ENCODE measurements at places on chromosomes 6 and 20.

GRCh38 chr6:109471105-109471810 is 11.8 kb downstream of the ZBTB24 start:
- DNase-seq: no peak

- no peak for DNase-seq
Observed at GRCh38 chr20:35837577-35838195, 65.9 kb downstream of the PHF20 start.

DNA sequence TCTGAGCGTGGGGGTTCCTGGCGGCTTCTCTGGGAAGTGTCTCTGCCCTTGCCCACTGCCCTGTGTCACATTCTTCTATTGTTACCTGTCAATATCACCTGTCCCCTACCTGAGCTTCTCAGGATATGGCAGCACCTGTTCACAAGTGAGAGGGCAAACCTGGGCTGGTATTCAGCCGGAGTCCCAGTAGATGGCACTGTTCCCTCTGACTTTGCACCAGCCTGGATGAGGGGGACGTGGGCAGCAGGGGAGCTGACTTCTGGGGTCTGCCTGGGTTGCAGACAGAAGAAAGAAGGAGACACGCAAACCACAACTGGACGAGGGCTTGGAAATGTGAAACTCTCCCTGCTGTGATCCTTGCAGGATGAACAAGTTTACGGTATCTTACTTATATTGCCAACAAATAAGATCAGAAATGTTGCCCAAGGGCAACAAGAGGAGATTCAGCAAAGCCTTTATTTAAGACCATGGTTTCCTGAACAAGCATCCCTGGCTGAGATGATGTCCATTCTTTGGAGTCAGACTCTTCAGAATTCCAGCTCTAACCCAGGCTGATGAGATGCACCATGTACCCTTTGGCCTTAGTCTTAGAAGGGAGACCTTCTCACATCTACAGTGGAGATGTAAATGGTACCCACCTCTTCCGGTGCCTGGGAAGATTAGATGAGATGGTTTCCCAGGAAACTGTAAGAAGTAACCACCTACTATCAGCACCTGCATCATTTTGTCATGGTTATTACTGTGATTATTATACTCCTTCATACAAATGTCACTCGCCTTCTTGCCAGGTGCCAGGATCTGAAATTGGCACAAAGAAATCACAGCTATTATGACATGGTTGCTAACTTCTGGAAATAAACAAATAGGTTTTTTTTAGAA is 400.0 kb upstream of the CDH4 start:
- DNase-seq: peak; percentile 15

DNA sequence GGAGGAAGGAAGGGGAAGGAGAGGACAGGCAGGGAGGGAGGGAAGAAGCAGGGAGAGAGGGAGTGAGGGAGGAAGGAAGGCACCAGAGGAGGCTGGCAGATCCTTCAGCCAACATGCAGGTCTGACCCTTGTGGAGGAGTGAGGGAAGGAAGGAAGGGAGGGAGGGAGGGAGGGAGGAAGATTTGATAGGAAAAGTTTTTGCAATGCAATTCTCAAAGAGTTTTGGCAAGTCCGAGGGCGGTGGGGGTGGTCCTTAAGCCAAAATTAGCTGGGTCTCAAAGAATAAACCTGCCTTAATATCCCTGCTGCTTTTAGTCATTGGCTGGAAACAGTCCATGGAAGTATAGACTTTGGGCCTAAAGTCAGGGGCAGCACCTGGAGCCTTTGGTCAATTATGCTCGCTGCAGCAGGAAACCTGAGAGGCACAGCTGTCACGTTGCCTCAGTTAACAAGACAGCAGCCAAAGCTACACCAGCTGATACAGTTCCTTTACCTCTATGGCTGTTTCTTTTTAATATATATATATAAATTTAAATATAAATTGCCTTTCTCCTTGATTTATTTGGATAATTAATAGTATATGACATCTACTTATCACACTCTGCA is 115.7 kb upstream of the RALGAPA2 start:
- DNase-seq: no peak

DNA sequence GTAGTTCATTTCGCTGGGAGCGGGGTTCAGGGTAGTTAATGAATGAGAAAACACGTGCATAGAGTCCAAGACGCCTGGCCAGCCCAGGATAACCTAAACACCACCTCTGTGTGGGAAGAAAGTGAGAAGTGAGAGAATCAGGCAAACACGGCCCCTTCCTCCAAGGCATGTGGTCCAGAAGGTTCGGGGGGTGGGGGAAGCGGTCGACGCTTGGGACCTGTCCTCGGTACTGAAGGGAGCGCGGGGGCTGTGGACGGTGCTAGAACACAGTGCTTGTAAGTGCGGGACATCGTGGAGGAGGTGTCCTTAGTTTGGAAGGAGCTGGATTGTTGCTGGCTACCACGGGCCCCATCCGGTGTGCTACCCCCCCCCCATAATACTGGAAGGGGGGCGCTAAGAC is 1.7 kb upstream of the VSTM2L start:
- no peak for DNase-seq

DNA sequence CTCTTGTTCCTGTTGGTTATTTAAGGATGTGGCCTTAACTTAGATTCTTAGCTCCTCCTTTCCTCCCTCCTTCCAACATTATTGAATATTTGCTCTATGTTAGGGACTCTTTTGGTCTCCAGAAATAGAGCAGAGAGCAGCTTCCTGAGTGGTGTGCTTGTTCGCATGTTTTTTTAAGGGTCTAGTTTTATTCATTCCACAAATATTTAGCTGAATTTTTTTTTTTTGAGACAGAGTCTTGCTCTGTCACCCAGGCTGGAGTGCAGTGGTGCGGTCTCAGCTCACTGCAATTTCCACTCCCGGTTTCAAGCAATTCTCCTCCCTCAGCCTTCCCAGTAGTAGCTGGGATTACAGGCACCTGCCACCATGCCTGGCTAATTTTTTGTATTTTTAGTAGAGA is 169.2 kb downstream of the ZFAND3 start:
- no peak for DNase-seq

GRCh38 chr6:86153521-86153920 is 510.8 kb upstream of the SYNCRIP start:
- no peak for DNase-seq

GRCh38 chr20:58001946-58002345 is 226.5 kb downstream of the ANKRD60 start:
- no peak for DNase-seq

- DNase-seq: peak; percentile 80
Observed at GRCh38 chr20:6008254-6008653, 45.6 kb downstream of the LRRN4 start.

DNA sequence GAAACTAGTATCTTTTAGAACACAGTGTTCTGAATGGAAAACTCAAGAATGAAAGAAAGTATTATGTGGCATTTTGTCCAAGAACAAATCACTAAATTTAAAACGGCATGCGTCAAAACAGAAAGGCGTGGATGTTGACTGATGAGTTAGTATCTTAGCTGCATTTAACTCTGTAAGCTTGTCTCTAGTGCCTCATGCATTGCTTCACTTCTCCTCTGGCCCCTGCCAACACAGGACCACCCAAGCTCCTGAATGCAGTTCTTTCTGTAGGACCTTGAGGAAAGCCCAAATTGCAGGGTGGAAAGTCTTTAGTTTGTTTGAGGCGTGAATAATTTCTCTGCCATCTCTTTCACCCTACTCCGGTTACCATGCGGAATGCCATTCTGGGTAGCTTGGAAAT is 632.2 kb downstream of the COL12A1 start:
- no peak for DNase-seq

GRCh38 chr6:131400779-131401496 is 172.1 kb upstream of the ARG1 start:
- no peak for DNase-seq

DNA sequence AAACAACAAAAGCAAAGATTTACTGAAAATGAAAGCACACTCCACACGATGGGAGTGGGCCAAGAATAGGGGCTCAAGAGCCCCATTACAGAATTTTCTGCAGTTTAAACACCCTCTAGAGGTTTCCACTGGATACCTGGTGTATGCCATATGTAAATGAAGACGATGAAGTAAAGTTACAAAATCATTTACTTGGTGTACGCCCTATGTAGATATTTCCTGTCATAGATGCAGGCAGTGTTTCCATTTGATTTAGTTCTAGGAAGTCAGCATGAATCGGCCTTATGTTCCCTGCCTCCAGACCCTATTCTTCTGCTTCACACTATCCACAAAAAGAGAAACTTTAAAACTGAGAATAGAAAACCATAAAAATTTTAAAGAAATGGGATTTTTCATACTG is 404.4 kb upstream of the GJE1 start:
- DNase-seq: no peak

GRCh38 chr6:156205678-156206077 is 571.5 kb upstream of the ARID1B start:
- no peak for DNase-seq

- DNase-seq: no peak
Observed at GRCh38 chr6:23642849-23643248, 483.2 kb upstream of the NRSN1 start.

GRCh38 chr6:142631517-142632385 is 313.2 kb downstream of the HIVEP2 start:
- no peak for DNase-seq

DNA sequence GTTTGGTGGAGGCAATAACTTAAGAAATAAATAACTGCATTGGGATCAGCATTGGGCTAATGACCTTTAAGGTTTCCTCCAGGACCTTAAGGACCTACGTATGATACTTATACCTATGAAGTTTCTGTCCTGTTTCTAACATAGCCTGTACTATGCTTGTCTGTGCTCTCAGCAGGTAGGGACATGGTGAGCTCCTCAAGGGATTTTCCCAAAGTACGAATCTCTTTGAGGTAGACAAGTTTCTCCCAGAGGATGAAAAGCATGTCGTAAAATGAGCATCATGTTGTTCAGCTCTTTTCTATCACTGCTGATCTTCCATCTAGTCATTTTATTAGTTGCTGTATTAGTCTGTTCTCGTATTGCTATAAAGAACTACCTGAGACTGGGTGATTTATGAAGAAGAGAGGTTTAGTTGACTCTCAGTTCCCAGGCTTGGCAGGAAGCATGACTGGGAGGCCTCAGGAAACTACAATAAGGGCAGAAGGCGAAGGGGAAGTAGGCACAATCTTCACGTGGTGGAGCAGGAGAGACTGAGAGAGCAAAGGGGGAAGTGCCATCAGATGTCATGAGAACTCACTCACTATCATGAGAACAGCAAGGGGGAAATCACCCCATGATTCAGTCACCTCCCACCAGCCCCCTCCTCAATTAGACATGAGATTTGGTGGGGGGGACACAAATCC is 77.8 kb upstream of the TGM3 start:
- DNase-seq: no peak

DNA sequence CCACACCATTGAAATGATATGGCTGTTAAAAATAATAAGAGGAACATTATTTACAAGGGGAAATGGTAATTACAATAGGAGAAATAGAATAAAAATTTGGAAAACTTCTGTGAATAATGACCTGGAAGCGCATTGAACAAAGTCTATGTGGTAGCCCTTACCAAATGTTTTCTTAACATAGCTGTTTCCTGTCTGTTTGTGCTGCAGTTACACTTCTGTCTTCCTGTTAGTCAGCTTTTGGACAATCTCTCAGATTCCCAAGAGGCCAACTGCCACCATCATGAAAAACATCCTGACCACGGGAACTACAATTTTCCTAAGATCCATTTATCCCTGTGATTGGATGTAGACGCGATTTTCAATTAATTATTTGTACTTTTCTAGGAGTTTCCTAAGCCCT is 754.4 kb upstream of the MARCKS start:
- peak; percentile 38 for DNase-seq

DNA sequence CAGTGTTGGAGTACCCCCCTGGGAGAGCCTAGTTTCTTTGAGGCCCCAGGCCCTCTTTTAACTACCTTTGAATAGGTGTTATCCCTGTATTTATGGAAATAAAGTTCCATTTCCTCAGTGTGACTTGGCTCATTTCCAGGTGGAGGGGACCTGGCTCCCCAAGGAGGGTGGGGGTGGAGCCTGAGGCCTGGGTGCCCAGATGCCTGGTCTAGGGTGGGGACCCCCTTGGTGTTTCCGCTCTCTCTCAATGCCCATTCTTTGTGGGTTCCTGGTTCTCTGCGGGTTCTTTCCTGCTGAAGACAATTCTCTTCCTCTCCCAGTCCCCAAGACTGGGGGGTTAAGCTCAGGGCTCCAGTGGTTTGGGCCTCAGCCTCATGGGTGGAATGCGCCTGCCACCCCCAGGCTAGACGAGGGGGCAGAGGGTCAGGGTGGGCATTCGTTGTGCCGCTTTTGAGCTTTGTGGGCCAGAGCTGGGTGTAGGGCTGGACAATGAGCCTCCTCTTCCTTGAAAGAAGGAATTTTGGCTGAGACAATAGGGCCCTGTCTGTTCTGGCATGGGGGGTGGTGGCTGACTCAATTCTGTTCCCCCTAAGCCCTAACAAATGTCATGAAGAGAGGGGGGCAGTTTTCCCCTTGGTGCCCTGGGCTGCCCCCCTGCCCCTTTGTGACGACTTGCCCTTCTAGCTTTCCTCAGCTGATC is 686 bp upstream of the EGFL8 start:
- DNase-seq: no peak

DNA sequence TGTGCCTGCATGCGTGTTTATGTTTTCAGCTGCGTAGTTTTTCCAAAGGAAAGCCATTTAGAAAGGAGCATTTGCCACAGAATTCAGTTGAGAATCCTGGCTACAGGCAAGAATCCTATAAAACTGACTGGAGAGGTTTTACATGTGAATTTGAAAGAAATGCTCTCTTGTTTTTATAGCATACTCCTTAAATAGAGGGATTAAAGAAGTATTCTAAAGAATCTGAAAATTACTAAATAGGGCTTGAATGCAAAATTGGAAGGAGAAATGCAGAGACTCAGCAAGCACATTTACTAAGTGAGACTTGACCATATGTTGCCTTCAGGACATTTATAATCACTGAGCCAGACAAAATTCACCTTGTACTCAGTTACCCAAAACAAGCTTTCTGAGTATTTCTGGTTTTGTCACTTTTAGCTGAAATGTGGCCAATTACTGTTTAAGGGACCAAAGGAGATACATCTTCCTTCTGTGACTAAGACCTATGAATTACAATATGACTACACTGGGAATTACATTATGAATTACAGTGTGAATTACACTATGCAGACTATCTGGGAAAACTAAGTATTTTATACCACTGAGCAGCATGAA is 107.4 kb upstream of the ASCC3 start:
- DNase-seq: no peak

- no peak for DNase-seq
Observed at GRCh38 chr6:111187874-111188273, 100.6 kb downstream of the SLC16A10 start.

All from SW 1271 (cell line).